Posterior vena cava (tissue), 2 donors: ENCODE measurements at places on chromosomes 5 and 9. TPM values are rescaled to one million over a fixed set of nuclear protein-coding genes. Genes with fewer than 3 reads are reported as not detected.

GRCh38 chr9:126461608-126462007, 135.0 kb downstream of the MVB12B start:
- no peak for DNase-seq

RUSC2 gene
- total RNA-seq: 53.5 TPM

DMRTA1 gene
- 0.24 TPM for total RNA-seq

GRCh38 chr9:37266630-37267029, 146.3 kb downstream of the ZCCHC7 start:
- no peak for DNase-seq

GARIN3 gene
- total RNA-seq: not detected

DNA sequence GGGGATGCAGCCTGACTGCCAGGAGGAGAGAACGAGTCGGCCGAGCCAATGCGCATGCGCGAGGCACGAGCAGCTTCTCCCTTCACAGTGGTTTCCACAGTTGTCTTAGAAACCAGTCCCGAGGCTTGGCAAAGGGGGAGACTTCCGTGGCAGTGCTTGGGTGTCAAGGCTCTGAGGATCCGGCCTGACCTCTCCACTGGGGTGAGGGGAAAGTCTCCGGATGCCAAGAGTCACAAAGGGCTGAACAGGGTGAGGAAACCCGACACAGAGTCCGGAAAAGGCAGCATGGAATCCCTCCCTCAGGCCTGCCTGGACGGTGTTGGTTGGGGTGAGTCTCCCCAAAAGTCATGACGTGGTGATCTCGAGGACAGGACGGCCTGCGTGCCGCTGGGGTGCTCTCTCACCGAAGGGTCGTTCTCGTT, 475.5 kb downstream of the SPATA31A7 start:
- DNase-seq: no peak

DNA sequence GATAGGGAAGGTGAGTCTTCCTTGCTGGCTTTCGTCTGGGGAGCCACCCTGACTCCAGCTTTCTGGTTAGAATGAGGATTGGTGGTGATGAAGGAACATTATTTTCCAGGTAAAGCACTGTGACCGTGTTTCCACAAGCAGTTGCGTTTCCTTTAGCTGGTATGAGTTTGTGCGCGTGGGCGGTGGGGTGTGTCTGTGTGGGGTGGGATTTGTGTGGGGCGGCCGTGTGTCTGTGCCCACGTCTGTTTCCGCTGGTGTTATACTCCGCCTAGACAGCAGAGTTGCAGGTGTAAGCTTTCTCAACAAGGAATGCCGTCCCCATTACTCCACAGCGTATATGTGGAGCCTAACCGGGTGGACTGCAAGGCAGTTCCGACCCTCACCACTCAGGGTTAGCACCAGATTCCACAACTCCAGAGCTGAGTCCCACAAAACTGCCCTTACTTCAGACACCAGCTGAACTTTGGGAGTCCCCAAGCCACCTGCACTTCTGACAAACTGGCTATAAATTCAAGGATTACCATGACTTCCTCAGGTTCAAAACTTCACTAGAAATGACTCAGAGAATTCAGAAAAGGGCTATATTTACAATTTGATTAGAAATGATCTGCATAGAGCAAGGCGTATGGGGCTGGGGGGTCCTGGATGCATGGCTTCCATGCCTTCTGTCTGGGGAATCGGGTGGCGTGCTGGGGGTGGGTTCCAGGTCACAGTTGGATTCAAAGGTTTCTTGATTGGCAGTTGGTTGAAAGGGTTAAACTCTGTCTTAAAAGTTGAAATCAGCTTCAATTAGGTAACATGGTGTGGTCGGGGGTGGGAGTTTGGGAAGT, 29.8 kb downstream of the PROP1 start:
- no peak for DNase-seq

GRCh38 chr5:137142764-137143605, 356.1 kb downstream of the SPOCK1 start:
- peak; percentile 93 for DNase-seq

DNA sequence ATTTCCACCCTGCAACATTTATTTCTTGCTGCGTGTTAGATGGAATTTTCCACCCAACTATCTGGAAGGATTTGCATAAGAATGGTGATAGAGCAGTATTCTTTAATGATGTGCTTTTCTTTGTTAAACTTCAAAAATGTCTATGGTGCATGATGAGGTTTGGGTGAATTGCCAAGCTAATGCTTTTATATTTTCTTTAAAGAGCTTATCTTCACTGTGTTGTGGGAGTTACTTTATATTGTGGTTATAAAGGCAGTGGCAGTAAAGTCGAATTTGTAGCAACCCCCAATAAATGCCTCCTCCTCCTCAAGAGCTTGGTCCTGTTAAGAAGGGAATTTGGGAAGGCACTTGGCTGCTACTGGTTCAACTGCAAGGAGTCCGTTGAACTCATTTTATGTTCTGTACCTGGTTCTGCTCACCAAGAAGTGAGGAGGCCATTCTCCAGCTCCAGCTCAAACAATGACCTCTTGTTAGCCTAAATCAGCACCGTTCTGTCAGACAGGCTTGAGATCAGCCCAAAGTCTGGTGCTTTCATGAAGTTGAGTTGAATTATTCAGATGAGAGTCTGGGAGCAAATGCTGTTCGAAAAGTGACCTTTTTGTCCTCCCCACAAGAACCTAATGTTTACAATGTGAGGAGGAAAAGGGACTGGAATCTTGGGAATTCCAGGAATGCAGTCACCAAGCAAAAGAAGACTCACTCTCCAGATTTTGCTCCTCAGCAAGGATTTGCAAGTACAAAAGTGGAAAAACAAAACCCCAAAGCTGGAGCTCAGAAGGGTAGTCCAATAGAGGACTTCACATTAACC, 217.0 kb downstream of the TMEM38B start:
- no peak for DNase-seq
